ENCODE measurements at places on chromosomes 4 and X. TPM values are rescaled to one million over a fixed set of nuclear protein-coding genes. Genes with fewer than 3 reads are reported as not detected.

The MAGEC1 gene
- total RNA-seq: not detected

The MAGEA2 gene
- total RNA-seq: not detected

The CT45A2 gene
- total RNA-seq: not detected

The TBC1D8B gene
- 0.18 TPM for total RNA-seq

The RAP2C gene
- 34.4 TPM for total RNA-seq

The SYP gene
- total RNA-seq: 69.3 TPM

The PDCL2 gene
- total RNA-seq: not detected

The CSAG2 gene
- total RNA-seq: not detected

The GDPD2 gene
- total RNA-seq: 0.16 TPM

The SMARCA1 gene
- 0.20 TPM for total RNA-seq

The ERCC6L gene
- total RNA-seq: 12.6 TPM

The CXCL8 gene
- total RNA-seq: not detected

The RAB40AL gene
- total RNA-seq: 0.60 TPM

The GC gene
- not detected for total RNA-seq

The C4orf50 gene
- not detected for total RNA-seq

The ZNF630 gene
- total RNA-seq: 2.3 TPM

The SAGE1 gene
- total RNA-seq: not detected
